ENCODE measurements at places on chromosomes 2 and 18.

DNA sequence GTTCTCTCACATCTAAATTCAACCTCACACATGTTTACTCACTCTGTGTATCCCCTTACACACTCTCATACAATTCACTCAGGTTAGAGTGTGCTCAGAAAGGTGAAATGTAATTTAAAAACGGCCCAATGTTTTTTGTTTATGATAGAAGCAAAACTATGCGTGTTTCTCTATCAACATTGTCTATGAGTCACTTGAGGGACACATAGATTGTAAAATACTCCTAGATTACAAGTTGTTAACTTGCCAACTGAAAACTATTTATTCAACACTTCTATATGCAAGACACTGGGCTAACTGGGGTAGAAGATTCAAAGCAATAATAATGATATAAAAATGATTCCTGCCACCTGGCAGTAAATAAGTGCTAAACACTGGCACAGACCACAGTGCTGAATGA lies 24.6 kb downstream of the CCDC195 start:
- no peak for DNase-seq

DNA sequence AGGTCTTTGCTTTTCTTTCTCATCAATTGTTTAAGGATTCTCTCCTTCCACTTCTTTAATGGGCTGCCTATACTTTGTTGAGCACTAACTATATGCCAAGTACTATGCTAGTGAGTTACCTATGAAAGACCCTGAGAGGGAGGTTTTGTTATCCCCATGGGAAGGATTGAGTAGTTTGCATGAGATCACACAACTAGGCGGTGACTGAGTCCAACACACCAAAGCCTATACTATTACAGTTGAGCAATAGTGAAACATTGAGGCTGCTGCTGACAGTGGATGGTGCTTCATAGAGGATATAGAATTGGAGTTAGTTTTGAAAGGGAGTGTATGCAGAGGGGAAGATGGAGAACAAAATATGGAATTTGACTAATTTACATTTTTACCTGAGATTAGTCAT lies 15.8 kb downstream of the NABP1 start:
- DNase-seq, result no peak

DNA sequence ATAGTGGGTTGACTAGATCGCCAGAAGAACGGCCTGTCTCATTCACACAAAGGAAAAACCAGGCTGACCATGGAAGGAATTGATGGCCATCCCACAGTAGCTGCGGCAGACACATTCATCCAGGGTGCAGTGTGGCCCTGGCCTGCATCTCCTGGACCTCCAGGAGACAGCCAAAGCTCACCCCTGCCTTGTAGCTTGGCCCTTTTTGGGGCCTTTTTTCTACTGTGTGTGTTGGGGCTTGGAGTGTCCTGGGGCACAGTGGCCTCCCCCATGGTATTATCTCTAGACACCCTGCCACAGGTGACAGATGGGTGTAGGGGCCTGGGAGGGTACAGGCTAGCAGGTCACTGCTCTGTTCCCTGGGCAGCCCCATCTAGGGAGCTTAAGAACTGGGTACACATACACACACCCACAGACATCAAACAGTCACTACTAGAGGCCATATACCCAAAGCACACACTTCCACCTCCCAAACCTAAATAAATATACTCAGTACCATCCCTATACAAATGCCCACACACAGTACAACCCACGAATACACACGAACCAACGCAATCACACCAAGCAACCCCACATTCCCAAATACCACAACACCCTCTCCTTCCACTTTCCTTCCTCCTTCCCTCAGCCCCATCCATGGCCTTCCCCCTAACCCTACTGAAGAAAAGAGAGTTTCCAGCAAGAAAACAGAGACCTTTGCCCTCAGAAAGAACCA lies 8.6 kb downstream of the EN1 start:
- DNase-seq, result no peak

GRCh38 chr2:11068079-11068741 lies 87.1 kb upstream of the SLC66A3 start:
- DNase-seq, result no peak

- DNase-seq, result no peak
These were observed 199.1 kb upstream of the CCDC150 start for GRCh38 chr2:196440413-196440812.

GRCh38 chr2:7424481-7424880 lies 507.3 kb downstream of the RNF144A start:
- no peak for DNase-seq

GRCh38 chr18:813172-814071 lies 1.4 kb upstream of the YES1 start:
- DNase-seq, result no peak

DNA sequence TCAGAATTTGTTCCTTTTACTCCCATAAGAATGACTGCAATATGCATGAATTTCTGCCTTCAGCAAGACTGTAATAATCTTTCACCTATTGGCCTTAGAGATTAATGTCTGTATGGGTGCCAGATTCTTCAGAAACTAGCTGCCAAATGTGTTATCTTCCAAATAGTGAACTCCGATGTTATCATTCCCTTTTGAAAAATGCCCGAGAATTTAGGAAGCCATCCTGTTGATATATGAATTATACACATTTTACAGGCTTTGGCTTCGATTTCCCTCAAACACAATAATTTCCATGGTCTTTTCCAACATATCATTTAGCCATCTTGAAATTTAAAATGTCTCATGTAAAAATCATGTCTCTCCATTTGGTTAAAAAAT lies 101.5 kb downstream of the ZNF521 start:
- DNase-seq, result no peak

GRCh38 chr2:33236482-33237385 lies 239.7 kb upstream of the RASGRP3 start:
- DNase-seq, result no peak

DNA sequence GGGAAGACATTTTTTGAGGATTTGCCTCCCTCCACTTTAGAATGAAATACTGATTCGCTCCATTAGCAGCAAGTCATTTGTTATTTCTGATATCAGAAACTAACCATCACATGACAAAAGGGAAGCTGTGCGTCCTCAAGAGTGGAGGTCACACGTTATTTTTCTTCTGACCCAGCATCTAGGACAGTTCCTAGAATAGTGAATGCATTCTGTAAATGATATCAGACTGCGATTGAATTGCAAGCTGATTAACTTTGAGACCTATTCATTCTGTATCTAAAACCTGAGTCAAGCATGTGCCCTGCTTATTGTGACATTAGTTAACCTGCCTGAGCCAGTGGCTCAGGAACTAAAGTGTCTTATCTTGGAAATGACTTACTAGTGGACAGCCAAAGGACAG lies 10.1 kb downstream of the DAPL1 start:
- no peak for DNase-seq

- peak; percentile 93 for DNase-seq
These were observed 49.9 kb upstream of the RNU4ATAC start for GRCh38 chr2:121480826-121481225.

- DNase-seq, result no peak
These were observed 368.2 kb downstream of the CDH2 start for GRCh38 chr18:27808683-27809082.

GRCh38 chr2:84830095-84830494 lies 50.8 kb downstream of the TRABD2A start:
- DNase-seq, result no peak

- DNase-seq, result no peak
These were observed 89.1 kb downstream of the SCN2A start for GRCh38 chr2:165328272-165328671.

- no peak for DNase-seq
These were observed 101.1 kb upstream of the NCK2 start for GRCh38 chr2:105643405-105644173.

- DNase-seq, result no peak
These were observed 92.0 kb downstream of the SS18 start for GRCh38 chr18:25998461-25998860.

- no peak for DNase-seq
These were observed 188.3 kb upstream of the SLC39A10 start for GRCh38 chr2:195468771-195469170.

GRCh38 chr2:31707992-31708391 lies 127.3 kb upstream of the SRD5A2 start:
- no peak for DNase-seq

DNA sequence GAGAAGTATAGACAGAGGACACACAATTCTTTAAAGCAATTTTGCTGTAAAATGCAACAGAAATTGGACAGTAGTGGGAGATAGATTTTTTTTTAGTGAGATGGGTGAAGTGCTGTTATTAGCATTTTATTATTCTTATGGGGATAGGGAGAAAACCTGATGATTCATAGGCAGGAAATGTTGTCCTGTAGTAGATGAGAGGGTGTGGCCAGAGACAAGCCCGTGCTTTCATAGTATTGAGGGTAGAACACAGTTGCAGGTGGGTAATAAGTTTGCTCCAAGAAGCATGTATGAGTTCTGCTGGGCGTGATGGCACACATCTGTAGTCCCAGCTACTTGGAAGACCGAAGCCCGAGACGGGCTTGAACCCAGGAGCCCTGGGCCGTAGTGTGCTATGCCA lies 128.3 kb upstream of the ARHGAP28 start:
- DNase-seq, result peak; percentile 22

DNA sequence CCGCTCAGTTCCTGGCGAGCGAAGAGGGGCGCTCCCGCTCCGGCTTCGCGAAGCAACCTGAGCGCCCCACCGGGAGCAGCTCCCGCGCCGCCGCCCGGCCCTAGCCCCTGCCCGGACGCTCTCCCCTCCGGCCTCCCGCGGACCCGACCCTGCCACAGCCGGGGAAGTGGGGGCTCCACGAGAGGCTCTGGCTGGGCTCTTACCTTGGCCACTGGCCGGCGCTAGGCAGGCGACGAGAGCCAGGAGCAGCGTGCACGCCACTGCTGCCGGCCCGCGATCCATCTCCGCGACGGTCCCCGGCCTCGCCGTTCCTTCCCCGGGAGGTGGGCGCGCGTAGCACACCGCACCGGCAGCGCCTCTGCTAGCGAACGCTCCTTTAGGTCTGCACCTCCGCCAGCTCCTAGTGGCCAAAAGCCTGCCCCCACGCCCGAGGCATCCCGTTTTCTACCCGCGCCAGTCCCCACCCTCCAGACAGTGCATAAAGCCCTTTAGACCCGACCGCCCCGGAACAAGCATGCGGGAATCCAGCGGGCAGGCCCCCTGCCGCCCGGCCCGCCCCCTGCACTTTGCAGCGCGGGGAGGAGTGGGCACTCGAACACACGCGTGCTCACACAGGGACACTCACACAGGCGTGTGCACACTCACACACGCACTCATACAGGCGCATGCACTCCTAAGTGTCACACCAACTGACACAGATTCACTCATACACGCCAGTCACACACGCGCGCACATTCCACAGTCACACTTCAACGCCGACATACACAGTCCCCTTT lies at the start of gene LRP2:
Gene LRP2 (minus strand): TSS at position 417 of the 776 bp plus-strand sequence. CDS start 135 bp downstream, at position 282.
- no peak for DNase-seq

DNA sequence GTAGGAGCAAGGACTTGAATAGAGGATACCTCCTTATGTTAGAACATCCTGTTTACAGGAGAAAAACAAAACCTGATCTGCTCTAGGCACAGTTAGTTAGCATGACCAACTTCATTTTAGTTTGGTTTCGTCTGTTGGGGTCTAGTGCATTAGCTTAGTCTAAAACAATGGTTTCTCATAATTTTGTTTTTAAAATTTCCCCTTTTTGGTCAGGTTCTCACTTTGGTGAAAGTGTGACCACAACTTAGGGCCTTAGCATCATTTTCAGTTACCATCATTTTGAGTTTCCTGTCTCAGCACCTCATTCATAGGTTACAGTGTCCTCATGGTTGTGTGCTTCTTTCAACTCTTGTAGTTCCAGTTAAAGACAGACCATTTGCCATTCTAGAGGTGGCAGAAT lies 1277.0 kb upstream of the SLC39A10 start:
- DNase-seq, result no peak

DNA sequence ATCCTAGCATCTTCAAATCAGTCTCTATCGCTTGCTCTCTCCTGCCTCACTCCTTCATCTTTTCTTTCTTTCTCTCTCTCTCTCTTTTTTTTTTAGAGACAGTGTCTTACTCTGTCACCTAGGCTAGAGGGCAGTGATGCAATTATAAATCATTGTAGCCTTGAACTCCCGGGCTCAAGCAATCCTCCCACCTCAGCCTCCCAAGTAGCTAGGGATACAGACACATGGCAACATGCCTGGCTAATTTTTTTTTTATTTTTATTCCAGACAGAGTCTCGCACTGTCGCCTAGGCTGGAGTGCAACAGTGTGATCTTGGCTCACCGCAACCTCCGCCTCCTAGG lies 10.6 kb upstream of the SLC66A3 start:
- no peak for DNase-seq

DNA sequence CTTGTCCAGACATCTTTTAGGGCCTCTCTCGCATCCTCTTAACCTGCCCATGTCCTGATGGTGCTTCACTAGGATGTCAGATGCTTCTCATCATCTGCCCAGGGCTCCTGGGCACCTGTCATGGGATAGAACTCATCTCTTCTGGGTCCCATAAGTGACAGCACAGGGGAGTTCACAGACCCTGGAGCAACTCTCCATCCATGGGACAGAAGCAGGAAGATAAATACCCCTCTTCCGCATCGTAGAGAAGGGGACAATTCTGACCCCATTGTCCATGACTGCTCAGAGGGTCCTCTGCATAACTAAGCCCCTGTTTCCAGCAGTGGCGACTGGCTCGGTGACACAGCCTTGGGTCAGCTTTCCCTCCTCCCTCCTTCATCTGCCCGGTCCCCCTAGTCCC lies 82.3 kb downstream of the TWIST2 start:
- no peak for DNase-seq

- no peak for DNase-seq
These were observed 466.0 kb downstream of the NYAP2 start for GRCh38 chr2:225865468-225865867.

GRCh38 chr2:159462201-159462785 lies 154.1 kb downstream of the BAZ2B start:
- no peak for DNase-seq

DNA sequence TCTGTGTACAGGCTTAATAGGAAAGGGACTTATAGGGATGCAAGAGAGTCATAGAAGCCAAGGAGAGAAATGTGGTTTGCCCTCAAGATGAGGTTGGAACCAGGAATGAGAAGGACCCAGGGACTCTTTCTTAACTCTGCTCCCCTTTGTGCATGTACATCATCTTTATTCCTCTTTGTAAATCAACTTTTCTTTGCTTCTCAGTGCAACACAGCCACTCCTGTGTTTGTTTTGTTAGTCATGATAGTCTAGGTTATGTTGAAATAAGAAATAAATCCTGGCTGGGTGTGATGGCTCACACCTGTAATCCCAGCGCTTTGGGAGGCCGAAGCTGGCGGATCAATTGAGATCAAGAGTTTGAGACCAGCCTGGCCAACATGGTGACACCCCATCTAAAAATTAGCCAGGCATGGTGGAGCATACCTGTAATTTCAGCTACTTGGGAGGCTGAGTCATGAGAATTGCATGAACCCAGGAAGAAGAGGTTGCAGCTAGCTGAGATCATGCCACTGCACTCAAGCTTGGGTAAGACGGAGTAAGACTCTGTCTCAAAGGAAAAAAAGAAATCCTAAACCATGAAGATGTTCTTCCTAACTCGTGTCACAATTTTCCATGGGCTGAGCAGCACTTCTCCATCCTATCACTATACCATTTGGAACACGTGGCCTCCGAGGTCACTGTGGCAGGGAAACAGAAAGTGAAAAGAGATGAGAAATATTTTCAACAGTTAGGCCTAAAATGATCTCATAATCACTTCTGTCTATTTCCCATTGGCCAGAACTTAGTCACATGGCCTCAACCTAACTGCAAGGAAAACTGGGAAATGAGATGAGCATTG lies 73.0 kb upstream of the TMEM17 start:
- DNase-seq, result peak; percentile 61

GRCh38 chr2:144331674-144332355 lies 188.1 kb downstream of the ZEB2 start:
- DNase-seq, result no peak

GRCh38 chr2:112081262-112081661 lies 26.2 kb downstream of the TMEM87B start:
- no peak for DNase-seq

GRCh38 chr2:71803398-71803797 lies 344.3 kb downstream of the CYP26B1 start:
- DNase-seq, result no peak

Measured in HS-27A (cell line).